CD4-positive, alpha-beta T cell treated with Interferon alpha-2 for 1 hour (primary cell): ENCODE measurements at places on chromosomes 4 and X.

- DNase-seq: no peak
These were observed 72.1 kb downstream of the GPR82 start for GRCh38 chrX:41796046-41796445.

- DNase-seq: no peak
These were observed 68.1 kb downstream of the MTMR1 start for GRCh38 chrX:150761176-150761818.

- no peak for DNase-seq
These were observed 110.0 kb upstream of the IGFBP7 start for GRCh38 chr4:57220172-57220571.

DNA sequence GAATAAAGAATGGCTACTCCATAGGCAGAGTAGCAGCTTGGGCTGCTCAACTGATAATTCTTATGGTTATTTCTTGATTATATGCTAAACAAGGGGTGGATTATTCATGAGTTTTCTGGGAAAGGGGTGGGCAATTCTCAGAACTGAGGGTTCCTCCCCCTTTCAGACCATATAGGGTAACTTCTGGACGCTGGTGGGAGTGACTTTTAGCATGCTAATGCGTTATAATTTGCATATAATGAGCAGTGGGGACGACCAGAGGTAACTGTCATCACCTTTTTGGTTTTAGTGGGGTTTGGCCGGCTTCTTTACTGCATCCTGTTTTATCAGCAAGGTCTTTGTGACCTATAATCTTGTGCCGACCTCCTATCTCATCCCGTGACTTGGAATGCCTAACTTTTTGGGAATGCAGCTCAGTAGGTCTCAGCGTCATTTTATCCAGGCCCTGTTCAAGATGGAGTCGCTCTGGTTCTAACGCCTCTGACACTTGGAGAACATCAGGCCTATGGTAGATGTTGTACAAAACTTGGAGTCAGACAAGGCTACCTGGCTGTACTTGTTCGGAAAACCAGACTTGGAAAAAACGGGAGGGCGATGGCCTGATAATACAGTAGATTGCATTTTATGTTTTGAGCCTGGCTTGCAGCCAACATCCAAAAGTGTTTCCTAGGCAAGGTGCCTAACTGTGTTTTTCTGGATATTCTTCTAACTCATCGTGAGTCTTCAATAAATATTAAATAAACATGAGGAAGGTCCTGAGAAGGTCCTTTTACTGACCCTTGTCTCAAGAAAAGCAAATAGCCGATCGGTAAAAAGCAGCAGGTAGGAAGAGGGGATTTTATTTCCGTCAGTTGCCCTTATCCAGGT, 1.8 kb upstream of the TMEM164 start:
- peak; percentile 27 for DNase-seq

DNA sequence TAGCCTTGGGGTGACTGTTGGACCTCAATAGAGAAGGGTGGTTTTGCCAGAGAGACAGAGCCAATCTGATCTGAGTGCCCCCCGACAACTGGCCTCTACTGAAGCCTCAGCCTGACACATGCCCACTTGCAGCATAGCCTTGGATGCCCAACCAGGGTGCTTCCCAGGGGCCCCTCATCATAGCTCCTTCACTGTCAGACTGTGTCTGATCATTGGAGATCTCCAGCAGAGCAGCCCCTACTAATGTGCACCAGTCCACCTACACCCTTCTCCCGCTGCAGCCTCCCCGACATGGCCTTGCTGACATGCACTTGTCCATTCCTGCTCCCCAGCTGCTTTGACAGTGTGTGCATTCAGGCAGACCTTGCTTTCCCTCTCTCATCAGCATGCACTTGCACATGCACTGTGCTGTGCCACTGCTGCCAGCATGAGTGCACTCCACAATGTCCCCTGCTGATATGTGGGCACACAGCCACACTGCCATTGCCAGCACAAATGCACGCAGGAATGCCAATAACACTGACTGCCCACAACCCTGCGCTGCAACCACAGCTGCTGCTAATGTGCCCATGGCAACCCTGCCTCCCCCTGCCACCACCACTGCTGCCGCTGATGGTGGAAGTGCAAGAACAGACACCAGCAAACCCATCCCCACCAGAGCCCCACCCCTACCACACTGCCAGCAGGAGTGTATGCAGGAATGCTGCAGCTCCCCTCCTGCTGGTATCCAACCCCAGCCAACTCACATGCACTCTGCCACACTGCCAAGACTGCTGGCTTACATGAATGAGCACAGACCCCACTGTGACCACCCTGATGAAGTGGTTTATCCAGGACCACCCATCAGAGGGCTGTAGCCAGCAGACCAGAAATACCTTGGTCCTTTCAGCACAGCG, 68.1 kb upstream of the ZMAT1 start:
- DNase-seq: no peak
